ENCODE measurements at places on chromosomes 2 and 18.

DNA sequence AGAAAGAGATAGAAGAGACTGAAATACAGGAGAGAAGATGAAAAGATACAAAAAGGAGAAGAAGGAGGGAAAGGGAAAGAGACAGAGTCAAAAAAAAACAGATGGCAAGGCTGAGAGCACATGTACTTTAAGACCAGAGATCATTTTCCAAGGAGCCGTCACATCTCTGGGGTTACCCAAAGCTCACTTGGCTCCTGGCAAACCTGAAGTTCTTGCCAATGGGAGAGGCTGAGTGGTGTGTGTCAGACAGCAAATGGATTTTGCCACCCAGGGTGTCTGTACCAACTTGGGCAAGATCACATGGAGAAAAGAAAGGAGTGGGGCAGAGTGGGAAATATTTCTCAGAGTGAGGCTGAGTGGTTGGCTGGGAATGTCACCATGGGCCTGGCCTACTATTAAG lies 219.3 kb upstream of the TNP1 start:
- H3K27me3 ChIP-seq, result peaks cover 2% of the 10 kb centered on the region
- H3K27ac ChIP-seq, result no peak overlapping the region
- DNase-seq, result no peak
- H3K36me3 ChIP-seq, result no peaks in the 10 kb centered on the region
- H3K4me1 ChIP-seq, result no peaks in the 10 kb centered on the region

- H3K27me3 ChIP-seq, result no peaks in the 10 kb centered on the region
- no peak overlapping the region for H3K27ac ChIP-seq
- no peaks in the 10 kb centered on the region for H3K4me1 ChIP-seq
These were observed 27.3 kb upstream of the SPOPL start for GRCh38 chr2:138474100-138474825.

- H3K27ac ChIP-seq, result no peak overlapping the region
- H3K4me3 ChIP-seq, result no peak overlapping the region
- H3K4me1 ChIP-seq, result peaks cover 5% of the 10 kb centered on the region
These were observed 13.6 kb upstream of the KIDINS220 start for GRCh38 chr2:8850845-8851487.

- H3K4me3 ChIP-seq, result no peak overlapping the region
- peaks cover 42% of the 10 kb centered on the region for H3K27me3 ChIP-seq
These were observed 6.4 kb downstream of the MTCL1 start for GRCh38 chr18:8711736-8712135.

- H3K4me3 ChIP-seq, result no peak overlapping the region
- no peaks in the 10 kb centered on the region for H3K4me1 ChIP-seq
- H3K27ac ChIP-seq, result no peak overlapping the region
- H3K27me3 ChIP-seq, result no peaks in the 10 kb centered on the region
- DNase-seq, result no peak
- H3K36me3 ChIP-seq, result no peaks in the 10 kb centered on the region
These were observed 169.4 kb downstream of the TNS1 start for GRCh38 chr2:217833439-217833838.

DNA sequence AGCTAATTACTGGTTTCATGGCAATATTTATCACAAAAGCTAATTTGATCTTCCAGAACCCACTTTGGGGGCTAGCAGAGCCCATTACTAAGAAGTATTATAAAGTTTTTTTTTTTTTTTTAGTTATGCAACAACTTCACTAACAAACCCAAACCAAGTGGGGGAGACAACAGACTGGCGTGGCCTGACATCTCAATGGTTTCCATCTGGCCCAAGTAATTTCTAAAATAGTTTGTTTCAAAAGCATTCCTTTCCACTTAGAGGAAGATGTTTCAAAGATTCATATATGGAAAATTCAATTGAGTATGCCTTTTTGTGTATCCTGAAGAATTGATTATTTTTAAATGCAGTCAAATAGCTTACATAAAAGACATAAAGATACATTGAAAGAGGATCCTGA lies 367.1 kb downstream of the HRH4 start:
- DNase-seq, result no peak
- H3K4me3 ChIP-seq, result no peak overlapping the region
- H3K36me3 ChIP-seq, result no peaks in the 10 kb centered on the region
- no peak overlapping the region for H3K27ac ChIP-seq
- H3K27me3 ChIP-seq, result no peaks in the 10 kb centered on the region

GRCh38 chr2:240205348-240205747 lies 64.9 kb upstream of the OTOS start:
- peaks cover 1% of the 10 kb centered on the region for H3K4me1 ChIP-seq
- peaks cover 8% of the 10 kb centered on the region for H3K27me3 ChIP-seq
- H3K36me3 ChIP-seq, result no peaks in the 10 kb centered on the region
- no peak overlapping the region for H3K4me3 ChIP-seq
- no peak overlapping the region for H3K27ac ChIP-seq
- DNase-seq, result no peak

GRCh38 chr2:8543383-8544170 lies 138.3 kb upstream of the ID2 start:
- peaks cover 87% of the 10 kb centered on the region for H3K4me1 ChIP-seq
- H3K36me3 ChIP-seq, result no peaks in the 10 kb centered on the region
- peak; percentile 65 for DNase-seq

- no peaks in the 10 kb centered on the region for H3K36me3 ChIP-seq
- H3K4me3 ChIP-seq, result no peak overlapping the region
- no peak overlapping the region for H3K27ac ChIP-seq
These were observed 180.5 kb downstream of the AGPS start for GRCh38 chr2:177573120-177573519.

- peaks cover 16% of the 10 kb centered on the region for H3K27me3 ChIP-seq
- peaks cover 12% of the 10 kb centered on the region for H3K4me1 ChIP-seq
- H3K4me3 ChIP-seq, result peak overlapping the region; percentile 55
- H3K27ac ChIP-seq, result peak overlapping the region; percentile 72
These were observed 46.0 kb upstream of the PAX8 start for GRCh38 chr2:113324684-113325160.

- no peak overlapping the region for H3K4me3 ChIP-seq
- H3K27me3 ChIP-seq, result peaks cover 2% of the 10 kb centered on the region
- no peaks in the 10 kb centered on the region for H3K36me3 ChIP-seq
These were observed 61.0 kb upstream of the GPR45 start for GRCh38 chr2:105180491-105180972.

- H3K4me1 ChIP-seq, result no peaks in the 10 kb centered on the region
- peaks cover 15% of the 10 kb centered on the region for H3K36me3 ChIP-seq
- H3K27me3 ChIP-seq, result no peaks in the 10 kb centered on the region
These were observed 119.7 kb downstream of the WDR7 start for GRCh38 chr18:56770873-56771272.

DNA sequence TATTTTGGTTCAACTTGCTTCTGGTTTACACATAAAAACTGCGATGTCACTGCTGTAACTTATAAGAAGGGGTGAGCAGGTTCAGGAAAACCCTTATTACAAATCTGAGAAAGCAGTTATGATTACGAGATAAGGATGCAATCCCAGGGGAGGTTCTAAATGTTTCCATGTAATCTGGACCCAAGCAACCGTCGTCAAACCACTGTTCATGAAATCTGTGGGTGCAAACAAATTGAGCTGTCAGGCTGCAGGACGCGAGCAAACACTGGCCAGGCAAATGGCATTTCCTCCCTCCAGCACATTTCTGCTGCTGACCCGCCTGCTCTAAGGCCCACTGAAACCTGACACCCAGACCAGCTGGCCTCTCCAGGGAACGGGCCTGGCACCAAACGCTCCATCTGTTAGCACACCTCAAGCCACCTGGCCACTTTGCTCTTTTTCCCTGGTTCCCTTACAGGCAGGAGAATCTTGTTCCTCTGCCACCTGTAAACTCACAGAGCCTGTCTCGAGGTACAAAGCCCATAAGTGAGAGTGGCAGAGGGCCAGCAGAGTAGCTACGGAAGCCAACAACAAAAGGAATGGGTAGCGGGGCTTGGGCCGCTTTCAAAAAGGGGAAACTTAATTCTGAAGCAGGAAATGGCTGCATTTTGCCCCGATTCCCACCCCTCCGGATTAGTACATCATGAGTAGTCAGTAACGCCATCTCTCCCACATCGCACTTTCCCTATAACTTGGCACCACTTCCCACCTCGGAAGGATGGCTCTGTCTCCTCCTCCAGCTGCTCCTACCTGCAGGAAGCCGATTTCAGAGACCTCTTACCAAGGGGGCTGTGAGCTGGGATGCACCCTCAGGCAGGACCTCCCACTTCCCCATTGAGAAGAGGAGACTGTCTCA lies 26.5 kb downstream of the CRACDL start:
- no peaks in the 10 kb centered on the region for H3K36me3 ChIP-seq
- DNase-seq, result no peak
- H3K27me3 ChIP-seq, result peaks cover 30% of the 10 kb centered on the region
- H3K27ac ChIP-seq, result no peak overlapping the region

DNA sequence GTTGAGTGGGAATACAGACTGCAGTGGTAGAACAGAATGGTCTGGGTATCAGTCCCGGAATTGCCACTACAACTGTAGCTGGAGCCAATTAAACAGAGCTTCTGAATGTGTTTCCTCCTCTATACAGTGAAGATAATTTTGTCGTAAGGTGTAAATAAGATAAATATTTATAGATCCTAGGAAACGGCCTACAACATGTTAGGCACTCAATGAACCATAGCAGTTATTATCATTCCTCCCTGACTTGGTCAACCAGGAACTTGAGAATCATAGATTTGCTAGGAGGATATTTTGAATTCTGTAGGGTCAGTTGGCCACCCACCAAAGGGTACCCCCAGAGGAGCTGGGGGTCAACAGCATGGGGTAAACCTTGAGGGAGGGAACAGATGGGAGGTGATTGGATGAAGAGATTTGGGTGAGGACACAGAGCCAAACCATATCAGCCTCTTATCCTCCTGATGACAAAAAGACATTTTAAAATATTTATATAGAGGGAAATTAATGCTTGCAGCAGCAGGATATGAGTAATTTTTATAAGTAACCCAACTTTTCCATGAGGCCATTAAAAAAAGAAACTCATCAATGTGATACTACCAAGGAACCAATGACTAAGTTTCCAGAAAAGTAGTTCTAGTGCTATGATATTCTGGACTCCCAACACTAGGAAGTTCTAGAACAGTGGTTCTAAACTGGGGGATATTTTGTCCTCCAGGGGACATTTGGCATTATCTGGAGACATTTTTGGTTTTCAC lies 4.0 kb downstream of the DHRS9 start:
- no peak overlapping the region for H3K4me3 ChIP-seq
- DNase-seq, result no peak
- H3K27me3 ChIP-seq, result no peaks in the 10 kb centered on the region

DNA sequence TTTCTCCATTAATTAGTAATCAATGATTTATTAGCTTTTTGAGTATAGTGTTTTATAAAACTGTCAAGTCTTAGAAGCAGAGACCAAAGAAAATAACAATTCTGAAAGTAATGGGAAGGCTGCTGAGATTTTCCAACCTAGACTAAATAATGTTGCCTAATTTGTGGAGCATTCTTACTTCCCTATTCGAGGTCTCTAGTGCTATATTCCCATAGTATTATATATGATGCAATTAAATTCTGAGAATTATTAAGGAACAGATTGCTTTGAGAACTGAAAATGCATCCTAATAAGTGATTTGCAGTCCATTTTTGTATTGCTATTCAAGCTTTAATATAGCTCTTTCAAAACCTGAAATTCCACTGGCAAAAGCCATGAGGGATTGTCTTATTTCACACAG lies 27.7 kb upstream of the DOCK10 start:
- H3K27ac ChIP-seq, result no peak overlapping the region
- no peak for DNase-seq
- peaks cover 25% of the 10 kb centered on the region for H3K36me3 ChIP-seq
- peaks cover 14% of the 10 kb centered on the region for H3K4me1 ChIP-seq

DNA sequence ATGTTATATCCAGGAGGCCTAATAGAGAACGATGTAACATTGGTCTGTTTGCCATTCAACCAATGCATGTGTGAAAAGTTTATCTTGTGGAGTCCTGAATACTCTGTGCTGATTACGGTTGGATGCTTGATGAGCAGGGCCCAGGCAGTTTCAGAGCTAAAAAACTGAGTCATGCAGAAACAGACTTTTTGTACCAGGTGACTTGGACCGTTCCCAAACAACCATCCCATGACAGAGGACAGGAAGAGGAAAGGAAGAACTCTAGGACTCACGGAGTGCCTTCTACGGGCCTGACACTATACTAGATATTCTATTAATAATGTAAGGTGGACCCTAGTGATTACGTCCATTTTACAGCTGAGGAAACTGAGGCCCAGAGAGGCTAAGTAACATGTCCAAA lies 142.1 kb downstream of the ARHGAP28 start:
- H3K4me1 ChIP-seq, result no peaks in the 10 kb centered on the region
- DNase-seq, result no peak
- no peaks in the 10 kb centered on the region for H3K36me3 ChIP-seq
- H3K4me3 ChIP-seq, result no peak overlapping the region

- H3K36me3 ChIP-seq, result peaks cover 56% of the 10 kb centered on the region
- peaks cover 30% of the 10 kb centered on the region for H3K4me1 ChIP-seq
- peak overlapping the region; percentile 95 for H3K27ac ChIP-seq
- no peak for DNase-seq
- H3K27me3 ChIP-seq, result no peaks in the 10 kb centered on the region
These were observed 684 bp upstream of the ZCCHC2 start for GRCh38 chr18:62522178-62522503.

- H3K4me3 ChIP-seq, result no peak overlapping the region
- no peaks in the 10 kb centered on the region for H3K4me1 ChIP-seq
- H3K27me3 ChIP-seq, result no peaks in the 10 kb centered on the region
- no peaks in the 10 kb centered on the region for H3K36me3 ChIP-seq
- DNase-seq, result no peak
These were observed 482.7 kb upstream of the SETBP1 start for GRCh38 chr18:44197832-44198611.

- peaks cover 51% of the 10 kb centered on the region for H3K36me3 ChIP-seq
- no peaks in the 10 kb centered on the region for H3K27me3 ChIP-seq
- H3K4me1 ChIP-seq, result no peaks in the 10 kb centered on the region
- H3K4me3 ChIP-seq, result no peak overlapping the region
- DNase-seq, result no peak
These were observed 35.4 kb downstream of the BARD1 start for GRCh38 chr2:214774108-214774507.

DNA sequence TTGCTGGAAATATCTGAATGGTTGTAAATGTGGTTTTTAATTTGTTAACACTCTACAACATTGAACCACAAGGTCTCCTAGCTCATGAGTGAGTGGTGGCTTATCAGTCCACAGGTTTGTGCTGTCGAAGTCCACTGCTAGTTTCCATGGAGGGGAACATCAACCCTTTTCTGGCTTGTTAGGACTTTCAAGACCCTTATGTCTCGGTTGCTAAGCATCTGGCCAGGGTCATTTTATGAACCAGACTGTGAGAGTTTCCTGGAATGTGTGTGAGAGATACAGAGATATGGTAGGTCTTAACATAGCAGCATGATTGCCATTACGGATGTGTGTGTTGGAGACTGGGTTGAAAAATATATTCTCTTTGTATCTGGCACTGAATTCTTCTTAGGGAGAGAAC lies 36.9 kb downstream of the KCNE4 start:
- no peak overlapping the region for H3K27ac ChIP-seq
- DNase-seq, result no peak
- no peaks in the 10 kb centered on the region for H3K27me3 ChIP-seq
- no peak overlapping the region for H3K4me3 ChIP-seq
- no peaks in the 10 kb centered on the region for H3K4me1 ChIP-seq

- H3K27ac ChIP-seq, result no peak overlapping the region
- peaks cover 3% of the 10 kb centered on the region for H3K36me3 ChIP-seq
- H3K4me3 ChIP-seq, result peak overlapping the region; percentile 47
These were observed 2.2 kb downstream of the SERPINE2 start for GRCh38 chr2:224036731-224037361.

GRCh38 chr2:242048479-242048878 lies 178.9 kb downstream of the RTP5 start:
- DNase-seq, result no peak
- no peak overlapping the region for H3K27ac ChIP-seq
- H3K4me1 ChIP-seq, result peaks cover 4% of the 10 kb centered on the region
- H3K27me3 ChIP-seq, result peaks cover 62% of the 10 kb centered on the region
